ENCODE measurements at places on chromosomes 13 and 19. TPM values are rescaled to one million over a fixed set of nuclear protein-coding genes. Genes with fewer than 3 reads are reported as not detected.

DNA sequence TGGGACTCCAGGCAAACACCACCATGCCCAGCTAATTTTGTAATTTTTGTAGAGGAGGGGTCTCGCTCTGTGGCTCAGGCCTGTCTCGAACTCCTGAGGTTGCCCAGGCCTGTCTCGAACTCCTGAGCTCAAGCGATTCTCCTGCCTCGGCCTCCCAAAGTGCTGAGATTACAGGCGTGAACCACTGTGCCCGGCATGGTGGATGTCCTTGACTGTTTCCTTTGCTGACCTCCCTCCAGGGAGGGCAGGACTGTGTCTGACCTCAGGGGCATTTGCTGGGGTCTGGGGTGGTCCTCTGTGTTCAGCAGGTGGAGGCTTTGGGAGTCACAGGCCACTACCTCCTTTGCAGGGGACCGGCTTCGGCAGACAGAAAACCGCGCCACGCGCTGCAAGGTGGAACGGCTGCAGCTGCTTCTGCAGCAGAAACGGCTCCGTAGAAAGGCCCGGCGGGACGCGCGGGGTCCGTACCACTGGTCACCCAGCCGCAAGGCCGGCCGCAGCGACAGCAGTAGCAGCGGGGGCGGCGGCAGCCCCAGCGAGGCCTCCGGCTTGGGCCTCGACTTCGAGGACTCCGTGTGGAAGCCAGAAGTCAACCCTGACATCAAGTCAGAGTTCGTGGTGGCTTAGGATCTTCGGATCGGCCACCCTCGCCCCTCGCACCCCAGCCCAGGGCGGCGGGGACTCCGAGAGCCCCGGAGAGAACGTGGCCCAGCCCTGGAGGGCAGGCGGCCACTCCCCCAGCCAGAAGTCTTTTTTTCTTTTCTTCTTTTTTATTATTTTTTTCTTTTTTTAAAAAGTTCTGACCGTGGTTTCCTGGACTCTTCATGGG lies 8.5 kb downstream of the MIDN start:
- no peak for DNase-seq

GRCh38 chr13:75102001-75102716 lies 379.8 kb downstream of the TBC1D4 start:
- DNase-seq = no peak

- no peak for DNase-seq
These were observed 65.6 kb downstream of the DHRS12 start for GRCh38 chr13:51738226-51738905.

- DNase-seq = no peak
These were observed 14.6 kb downstream of the CBARP start for GRCh38 chr19:1223018-1223855.

GRCh38 chr13:30829833-30830637 lies 76.0 kb upstream of the MEDAG start:
- no peak for DNase-seq

DNA sequence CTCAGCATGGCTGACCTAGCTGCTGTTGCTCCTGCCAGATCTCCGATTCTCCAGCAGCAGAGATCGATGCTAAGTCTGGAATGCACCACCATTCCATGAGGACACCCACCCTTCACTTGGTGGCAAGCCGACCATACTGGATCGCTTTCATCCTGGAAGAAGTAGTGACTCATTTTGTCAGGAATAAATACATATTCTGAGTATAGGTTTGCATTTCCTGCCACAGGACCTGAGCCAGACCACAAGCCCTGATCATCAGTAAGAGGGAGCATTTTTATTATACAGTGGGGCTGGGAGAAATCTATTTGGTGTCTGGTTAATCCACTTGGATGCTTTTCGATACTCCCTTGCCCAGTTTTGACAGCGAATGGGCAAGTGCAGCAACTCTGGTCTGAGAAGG lies 10.9 kb upstream of the KCTD15 start:
- no peak for DNase-seq

DNA sequence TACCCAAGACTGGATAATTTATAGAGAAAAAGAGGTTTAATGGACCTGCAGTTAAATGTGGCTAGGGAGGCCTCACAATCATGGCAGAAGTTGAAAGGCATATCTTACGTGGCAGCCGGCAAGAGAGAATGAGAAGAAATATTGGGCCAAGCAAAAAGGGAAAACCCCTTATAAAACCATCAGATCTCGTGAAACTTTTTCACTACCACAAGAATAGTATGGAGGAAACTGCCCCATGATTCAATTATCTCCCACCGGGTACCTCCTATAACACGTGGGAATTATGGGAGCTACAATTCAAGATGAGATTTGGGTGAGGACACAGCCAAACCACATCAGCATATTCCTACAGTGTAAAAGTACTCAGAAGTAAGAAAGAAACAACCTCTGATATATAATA lies 4.7 kb upstream of the KBTBD7 start:
- DNase-seq = peak; percentile 68

DNA sequence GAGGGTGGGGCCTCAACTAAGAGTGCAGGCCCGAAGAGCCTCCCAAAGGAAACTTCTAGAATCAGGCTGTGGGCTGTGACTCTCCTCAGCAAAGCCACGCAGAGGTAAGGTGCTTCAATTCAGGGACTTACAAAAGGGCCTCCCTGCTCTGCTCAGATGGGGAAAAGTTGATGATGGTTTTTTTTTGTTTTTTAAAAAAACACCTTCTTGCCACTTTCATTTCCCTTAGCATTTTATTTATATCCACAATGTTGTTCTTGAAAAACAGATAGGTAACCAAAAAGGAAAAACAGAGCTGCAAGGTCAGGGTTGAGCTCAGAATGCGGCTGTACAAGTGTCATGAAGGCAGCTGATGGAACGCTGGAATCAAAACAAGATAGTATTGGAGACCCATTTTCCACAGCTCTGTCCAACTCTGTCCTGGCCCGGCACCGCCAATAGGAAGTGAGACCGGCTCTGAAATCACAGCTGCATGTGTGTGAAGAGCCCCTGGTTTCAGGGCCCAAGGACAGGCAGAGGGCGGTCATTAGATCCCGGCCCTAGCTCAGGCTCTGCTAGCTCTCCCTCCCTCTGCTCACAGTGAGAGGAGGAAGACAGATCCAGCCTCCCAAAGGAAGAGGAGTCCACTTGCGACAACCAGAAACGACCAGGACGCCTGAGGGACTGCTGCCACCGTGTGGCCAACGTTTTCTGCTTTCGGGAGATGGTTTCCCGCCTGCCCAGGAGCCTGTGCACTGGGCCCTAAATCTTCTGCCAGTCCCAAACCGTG lies 58.3 kb downstream of the KLF2 start:
- peak; percentile 82 for DNase-seq

DNA sequence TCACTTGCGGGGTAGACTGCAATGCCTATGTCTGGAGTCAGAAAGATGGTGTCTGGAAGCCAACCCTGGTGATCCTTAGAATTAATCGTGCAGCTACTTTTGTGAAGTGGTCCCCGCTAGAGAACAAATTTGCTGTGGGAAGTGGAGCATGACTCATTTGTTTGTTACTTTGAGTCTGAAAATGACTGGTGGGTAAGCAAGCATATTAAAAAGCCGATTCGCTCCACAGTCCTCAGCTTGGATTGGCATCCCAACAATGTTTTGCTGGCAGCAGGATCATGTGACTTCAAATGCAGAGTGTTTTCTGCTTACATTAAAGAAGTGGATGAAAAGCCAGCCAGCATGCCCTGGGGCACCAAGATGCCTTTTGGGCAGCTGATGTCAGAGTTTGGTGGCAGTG lies 9.5 kb upstream of the ERVV-1 start:
- no peak for DNase-seq

FAM83E gene
- polyA plus RNA-seq = not detected

C19orf44 gene
- 4.6 TPM for polyA plus RNA-seq

ERICH4 gene
- not detected for polyA plus RNA-seq

IFNL1 gene
- polyA plus RNA-seq = not detected

Measured in naive B cell (primary cell).